Fibroblast of skin of right quadriceps (primary cell): ENCODE measurements at places on chromosomes 1 and 21.

DNA sequence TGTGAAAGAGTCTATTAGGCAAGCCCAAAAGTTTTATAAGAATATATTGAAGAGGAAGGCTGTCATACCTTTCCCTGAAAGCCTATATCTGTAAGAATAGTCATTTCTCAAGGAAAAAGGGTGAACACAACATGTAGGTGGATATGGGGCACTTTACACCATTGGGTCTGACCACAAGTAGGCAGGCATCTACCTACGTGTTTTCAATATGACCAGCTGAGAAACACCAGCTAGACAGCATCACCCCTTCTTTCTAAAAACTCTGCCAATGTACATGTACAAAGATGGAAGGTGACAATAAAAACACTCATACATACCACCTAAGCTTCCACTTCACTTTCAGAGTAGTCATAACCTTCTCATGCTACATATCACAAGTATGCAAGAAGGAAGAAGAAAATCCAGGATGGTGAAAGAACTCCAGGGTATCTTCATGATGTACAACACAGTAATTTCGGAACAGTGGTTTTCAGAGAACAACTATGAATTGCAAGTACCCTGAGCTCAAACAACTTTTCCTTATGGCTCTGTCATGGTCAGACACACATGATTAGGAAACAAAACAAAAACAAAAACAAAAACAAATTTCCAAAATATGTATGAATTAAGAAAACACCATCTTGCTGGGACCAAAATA lies 98.5 kb upstream of the ADGRL2 start:
- DNase-seq, result no peak

GRCh38 chr21:31176080-31176551 lies 137.8 kb upstream of the KRTAP19-8 start:
- no peak for DNase-seq

GRCh38 chr1:72186733-72187307 lies 95.5 kb downstream of the NEGR1 start:
- DNase-seq, result peak; percentile 23

- peak; percentile 34 for DNase-seq
Observed at GRCh38 chr1:31374511-31375196, 1.8 kb upstream of the FABP3 start.

- DNase-seq, result no peak
Observed at GRCh38 chr1:19416921-19417470, 68.3 kb downstream of the CAPZB start.

GRCh38 chr1:66244429-66244828 lies 289.5 kb upstream of the SGIP1 start:
- no peak for DNase-seq

- peak; percentile 53 for DNase-seq
Observed at GRCh38 chr1:6967431-6968111, 182.3 kb downstream of the CAMTA1 start.

- no peak for DNase-seq
Observed at GRCh38 chr1:62810420-62811274, 26.7 kb downstream of the ATG4C start.

DNA sequence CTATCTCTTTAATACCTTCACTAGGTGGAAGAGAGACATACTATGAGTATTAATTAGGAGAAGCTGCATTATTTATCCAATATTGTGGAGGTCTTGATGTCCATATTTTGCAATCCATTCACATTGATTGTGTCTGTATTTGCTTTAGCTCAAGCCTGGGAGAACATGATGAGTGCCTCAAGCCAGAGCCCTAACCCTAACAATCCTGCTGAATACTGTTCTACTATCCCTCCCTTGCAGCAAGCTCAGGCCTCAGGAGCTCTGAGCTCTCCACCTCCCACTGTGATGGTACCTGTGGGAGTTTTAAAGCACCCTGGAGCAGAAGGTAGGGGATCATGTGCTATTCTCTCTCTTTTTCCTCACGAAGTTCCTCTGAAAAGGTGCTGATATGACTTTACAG lies 99.5 kb downstream of the CC2D1B start:
- no peak for DNase-seq

DNA sequence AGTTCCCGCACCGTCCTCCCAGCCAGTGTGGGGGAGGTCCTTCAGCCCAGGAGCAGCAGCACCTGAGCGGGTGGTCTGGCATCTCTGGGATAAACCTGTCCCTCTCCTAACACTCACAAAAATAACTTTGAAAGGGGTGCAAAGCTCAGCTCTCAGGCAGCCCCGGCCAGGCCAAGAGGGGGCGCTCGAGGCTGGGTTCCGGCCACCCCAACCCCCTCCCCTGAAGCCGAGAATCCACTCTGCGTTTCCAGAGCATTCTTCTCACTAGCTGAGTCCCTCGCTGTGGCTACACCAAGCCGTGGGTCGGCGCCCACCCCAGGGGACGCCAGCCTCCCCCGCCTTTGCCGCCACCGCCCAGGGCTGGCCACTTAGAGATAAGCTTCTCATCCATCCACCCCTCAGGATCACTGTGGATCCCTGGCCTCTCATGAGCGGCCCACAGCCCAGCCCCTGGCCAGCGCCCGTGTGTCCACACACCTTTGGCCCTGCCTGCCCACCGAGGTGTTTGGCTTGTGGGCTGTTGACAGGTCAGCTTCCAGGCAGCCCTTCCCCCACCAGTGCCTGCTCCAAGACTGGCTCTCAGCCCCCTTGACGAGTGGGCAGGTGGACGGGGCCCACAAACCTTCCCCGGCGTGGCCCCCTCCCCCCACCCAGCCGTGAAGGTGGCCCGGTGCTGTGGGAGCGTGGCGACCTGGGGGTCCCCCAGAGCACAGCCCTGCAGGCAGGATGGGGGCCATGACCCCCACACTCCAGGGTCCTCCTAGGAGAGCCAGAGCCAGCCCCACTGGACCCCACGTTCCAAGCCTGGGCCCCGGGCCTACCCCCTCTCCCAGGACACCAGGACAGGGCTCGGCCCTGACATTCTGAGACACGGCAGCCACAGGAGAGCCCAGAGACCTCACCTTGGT lies 1.9 kb downstream of the FTCD start:
- DNase-seq, result peak; percentile 39

GRCh38 chr1:92500552-92500951 lies 13.8 kb upstream of the GFI1 start:
- DNase-seq, result no peak

GRCh38 chr1:205578780-205579571 lies 52.8 kb downstream of the ELK4 start:
- DNase-seq, result no peak

DNA sequence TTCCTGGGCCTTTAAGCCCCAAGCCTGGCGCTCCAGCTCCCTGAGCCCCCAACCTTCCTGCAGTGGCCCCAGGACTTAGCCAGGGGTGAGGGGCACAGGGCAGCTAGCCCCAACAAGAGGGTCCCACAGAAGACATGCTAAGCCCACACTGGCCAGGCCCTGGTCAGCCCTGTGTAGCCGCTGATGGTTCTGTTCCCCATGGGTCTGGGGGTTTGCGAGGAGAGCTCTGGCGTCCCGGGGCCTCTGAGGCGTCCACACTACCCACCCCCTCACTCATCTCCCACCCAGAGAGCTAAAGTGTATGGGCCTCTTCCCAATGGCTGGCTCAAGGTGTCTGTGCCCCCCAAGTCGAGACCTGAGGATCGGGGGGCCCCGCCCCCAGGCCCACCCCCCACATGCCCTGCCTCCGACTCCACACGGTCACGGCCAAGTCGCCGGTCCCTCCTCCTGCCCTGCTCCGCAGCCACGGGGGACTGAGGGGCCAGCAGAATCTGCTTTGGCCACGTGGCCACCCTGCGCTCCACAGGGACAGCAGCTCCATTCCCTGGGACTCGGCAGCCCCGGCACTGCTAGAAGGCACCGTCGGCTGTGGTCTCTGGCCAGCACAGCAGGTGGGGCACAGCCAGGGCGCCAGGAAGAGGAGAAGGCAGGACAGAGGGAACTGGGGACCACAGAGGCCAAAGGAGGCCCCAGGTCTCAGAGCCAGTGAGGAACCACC lies 7.8 kb downstream of the TNFRSF18 start:
- DNase-seq, result no peak

- peak; percentile 68 for DNase-seq
Observed at GRCh38 chr1:12473596-12474362, 144.2 kb downstream of the DHRS3 start.

DNA sequence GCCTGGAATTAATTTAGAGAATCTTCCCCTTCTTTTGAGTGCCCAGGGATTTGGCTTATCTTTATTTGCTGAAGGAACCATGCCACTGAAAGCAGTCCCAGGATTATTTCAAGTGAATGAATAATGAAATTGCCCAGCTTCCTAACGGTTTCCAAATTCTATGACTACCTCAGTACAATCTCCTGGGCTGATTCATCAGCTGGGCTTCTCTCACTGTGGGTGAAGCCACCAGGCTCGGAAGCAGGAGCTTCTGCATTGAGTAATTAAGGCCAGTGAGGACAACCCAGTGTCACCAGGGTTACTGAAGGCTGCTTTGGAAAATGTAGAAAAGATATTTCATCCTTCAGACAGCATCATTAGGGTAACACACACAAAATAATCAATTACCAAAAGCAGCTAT lies 169.8 kb downstream of the DAB1 start:
- DNase-seq, result peak; percentile 72

DNA sequence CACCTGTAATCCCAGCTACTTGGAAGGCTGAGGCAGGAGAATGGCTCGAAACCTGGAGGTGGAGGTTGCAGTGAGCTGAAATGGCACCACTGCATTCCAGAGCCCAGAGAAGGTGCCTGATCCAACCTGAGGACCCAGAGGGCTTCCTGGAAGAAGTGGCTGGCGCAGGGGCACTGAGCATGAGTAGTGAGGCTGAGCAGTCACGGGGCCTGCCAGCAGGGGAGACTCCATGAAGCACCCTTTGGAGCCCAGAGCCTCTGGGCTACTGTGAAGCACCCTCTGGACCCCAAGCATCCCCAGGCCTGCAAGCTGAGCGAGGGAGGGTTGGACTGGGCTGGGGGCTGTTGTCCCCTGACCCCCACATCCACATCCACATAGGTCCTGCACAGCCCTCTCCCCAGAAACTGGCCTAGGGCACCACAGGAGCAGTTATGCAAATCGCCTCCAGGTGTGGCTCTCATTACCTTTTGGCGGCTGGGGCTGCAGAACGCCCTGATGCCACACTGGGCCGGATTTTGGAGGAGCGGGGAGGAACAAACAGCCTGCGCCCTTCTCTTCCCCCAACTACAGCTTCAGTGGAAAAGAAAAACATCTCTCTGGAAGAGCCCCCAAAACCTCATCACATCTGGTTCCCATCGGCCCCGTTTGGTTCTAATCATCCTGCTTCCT lies 78.2 kb upstream of the TARDBP start:
- no peak for DNase-seq

GRCh38 chr1:86776108-86776507 lies 71.7 kb downstream of the SH3GLB1 start:
- no peak for DNase-seq

GRCh38 chr1:196890668-196891067 lies 2.8 kb downstream of the CFHR4 start:
- DNase-seq, result no peak

GRCh38 chr1:16064536-16065268 lies 8.7 kb downstream of the FAM131C start:
- DNase-seq, result no peak

GRCh38 chr1:227994632-227995300 lies 12.0 kb upstream of the WNT3A start:
- DNase-seq, result no peak

DNA sequence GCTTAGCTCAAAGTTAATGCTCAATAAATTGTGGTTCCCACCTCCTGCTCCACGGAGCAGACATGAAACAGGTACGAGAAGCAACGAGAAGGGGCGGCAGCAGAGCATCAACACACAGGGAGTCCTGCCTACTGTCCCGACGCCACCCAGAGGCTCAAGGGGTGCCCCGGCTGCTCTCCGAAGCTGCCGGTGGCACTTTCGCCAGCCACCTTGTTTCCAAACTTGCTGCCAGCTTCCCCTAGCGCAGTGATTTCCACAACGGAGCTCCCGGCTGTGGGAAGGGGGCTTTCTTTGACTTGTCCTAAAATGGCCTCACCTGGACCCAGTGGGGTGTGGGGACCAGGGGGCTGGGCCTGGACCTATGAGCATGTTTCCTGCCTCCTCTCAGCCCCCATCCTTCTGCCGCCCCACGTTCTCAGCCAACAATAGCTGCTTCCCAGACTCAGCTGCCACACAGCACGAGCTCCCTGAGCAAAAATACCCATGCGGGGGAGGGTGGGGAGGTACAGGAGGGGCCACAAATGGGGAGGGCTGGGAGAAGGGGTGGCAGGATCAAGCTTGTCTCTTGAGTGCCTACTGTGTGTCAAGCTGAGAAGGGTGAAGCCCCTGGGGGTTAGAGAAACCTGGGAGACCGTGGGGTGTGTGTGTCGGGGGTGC lies 35.6 kb upstream of the ECE1 start:
- no peak for DNase-seq

- no peak for DNase-seq
Observed at GRCh38 chr1:10860682-10861081, 64.2 kb upstream of the CASZ1 start.

GRCh38 chr21:32003411-32003810 lies 130.6 kb downstream of the HUNK start:
- peak; percentile 10 for DNase-seq

- DNase-seq, result peak; percentile 10
Observed at GRCh38 chr1:50615036-50615750, 191.9 kb upstream of the DMRTA2 start.

GRCh38 chr21:42850463-42850862 lies 28.9 kb downstream of the WDR4 start:
- no peak for DNase-seq

DNA sequence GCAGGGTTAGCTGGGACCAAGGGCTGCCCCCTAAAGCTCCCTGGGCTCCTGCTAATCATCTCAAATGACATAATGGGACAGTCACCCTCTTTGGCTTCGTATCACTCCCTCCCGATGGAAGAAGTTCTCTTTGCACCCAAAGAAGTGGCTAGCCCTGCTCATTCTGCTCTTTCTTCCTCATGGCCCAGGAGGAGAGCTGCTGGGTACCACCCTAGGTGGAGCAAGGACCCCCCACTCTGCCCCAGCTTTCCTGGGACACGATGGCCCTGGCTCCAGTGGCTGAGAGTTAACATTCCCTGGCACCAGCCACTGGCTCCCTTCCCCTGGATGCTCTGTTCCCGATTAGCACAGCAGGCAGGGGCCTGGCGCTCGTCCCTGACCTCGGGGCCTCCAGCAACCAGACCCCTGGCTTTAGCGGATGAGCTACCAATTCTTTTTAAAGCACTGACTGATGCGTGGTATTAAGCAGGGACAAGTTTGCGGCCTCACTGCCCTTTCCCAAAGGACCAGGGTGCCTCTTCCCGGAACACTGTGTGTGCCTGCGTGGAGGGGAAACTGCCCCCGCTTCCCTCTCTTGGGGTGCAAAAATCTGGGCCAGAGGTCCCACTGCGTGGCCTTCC lies 1.2 kb downstream of the MYOM3 start:
- DNase-seq, result no peak

DNA sequence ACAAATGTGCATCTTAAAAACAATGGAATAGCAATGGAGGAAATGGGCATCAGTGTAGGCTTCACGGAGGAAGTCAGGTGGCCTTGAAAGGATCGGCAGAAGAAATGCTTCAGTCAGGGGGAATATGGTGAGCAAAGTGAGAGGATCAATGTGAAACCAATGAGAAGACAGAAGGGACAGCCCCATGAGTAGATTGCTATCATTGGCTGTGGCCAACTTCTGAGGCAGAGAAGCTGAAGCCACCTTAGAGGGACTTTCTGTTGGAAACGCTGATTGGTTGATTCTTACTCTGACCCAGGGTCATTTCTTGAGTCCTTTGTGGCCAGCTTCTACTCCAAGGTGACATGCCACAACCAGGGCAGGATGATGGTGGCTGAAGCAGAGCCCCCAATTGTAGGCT lies 130.7 kb upstream of the ZNF648 start:
- no peak for DNase-seq

- no peak for DNase-seq
Observed at GRCh38 chr1:20166051-20166450, 19.8 kb upstream of the UBXN10 start.

GRCh38 chr21:37398697-37399096 lies 32.1 kb downstream of the DYRK1A start:
- DNase-seq, result no peak
